Sciatic nerve (tissue), 2 donors: ENCODE measurements at places on chromosomes 6 and 20. TPM values are rescaled to one million over a fixed set of nuclear protein-coding genes. Genes with fewer than 3 reads are reported as not detected.

DNA sequence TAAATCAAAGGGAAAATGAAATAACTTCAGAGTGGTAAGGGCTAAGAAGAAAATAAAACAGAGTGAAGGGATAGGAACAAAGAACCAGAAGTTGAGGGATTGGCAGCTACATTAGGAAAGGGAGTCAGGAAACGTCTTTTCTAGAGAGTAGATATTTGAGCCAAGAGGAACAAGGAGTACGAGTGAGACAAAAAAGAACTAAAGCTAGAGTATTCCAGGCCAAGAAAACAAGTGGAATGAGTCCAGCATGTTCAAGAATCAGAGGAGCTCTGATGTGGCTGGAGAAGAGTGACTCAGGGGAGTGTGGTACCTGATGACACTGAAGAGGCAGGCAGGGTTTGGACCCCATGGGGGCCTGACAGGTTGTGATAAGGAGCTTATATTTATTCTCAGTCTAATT lies 66.3 kb downstream of the CEP162 start:
- no peak for DNase-seq

DNA sequence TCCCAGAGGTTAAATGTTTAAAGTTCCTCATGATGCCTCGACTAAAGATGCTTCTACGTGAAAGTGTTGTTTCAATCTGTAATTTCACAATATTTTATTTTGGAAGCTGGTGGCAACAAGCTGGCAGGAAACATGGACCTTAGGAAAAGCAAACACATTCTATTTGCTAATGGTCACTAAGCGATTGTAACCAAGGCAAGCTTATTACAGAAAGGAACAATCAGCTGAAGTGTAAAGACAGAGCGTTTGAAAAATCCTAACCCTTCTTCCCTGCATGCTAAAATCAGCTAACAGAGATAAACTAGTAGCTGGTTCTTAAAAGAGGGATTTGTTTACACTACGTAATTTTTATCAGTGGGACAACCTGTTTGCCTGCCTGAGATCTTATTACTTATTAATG lies 50.0 kb downstream of the IL20RA start:
- DNase-seq = no peak

DNA sequence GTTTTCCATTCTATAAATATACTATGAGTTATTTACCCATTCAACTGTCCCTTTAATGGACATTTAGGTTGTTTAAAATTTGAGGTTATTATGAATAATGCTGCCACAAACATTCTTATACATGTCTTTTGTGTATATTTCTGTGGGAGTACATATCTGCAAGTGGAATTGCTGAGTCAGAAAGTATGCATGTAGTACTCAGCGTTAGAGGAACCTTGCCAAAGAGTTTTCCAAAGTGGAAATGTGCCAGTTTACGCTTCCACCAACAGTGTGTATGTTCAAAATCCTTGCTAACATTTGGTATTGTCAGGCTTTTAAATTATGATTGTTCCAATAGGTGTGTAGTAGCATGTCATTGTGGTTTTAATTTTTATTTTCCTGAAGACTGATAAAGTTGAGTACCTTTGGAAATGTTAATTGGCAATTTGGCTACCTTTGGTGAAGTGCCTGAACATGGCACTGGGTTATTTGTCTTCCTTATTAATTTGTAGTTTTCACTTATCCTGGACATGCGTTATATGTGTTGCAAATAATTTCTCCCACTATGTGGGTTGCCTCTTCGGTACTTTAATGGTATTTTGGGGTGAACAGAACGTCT lies 341.2 kb downstream of the CD83 start:
- DNase-seq = no peak

GRCh38 chr20:33251496-33251895 lies 15.7 kb downstream of the BPIFA1 start:
- no peak for DNase-seq

GRCh38 chr6:124765280-124765679 lies 197.0 kb upstream of the RNF217 start:
- DNase-seq = no peak

- DNase-seq = no peak
Observed at GRCh38 chr6:132498638-132499037, 14.3 kb downstream of the STX7 start.

DNA sequence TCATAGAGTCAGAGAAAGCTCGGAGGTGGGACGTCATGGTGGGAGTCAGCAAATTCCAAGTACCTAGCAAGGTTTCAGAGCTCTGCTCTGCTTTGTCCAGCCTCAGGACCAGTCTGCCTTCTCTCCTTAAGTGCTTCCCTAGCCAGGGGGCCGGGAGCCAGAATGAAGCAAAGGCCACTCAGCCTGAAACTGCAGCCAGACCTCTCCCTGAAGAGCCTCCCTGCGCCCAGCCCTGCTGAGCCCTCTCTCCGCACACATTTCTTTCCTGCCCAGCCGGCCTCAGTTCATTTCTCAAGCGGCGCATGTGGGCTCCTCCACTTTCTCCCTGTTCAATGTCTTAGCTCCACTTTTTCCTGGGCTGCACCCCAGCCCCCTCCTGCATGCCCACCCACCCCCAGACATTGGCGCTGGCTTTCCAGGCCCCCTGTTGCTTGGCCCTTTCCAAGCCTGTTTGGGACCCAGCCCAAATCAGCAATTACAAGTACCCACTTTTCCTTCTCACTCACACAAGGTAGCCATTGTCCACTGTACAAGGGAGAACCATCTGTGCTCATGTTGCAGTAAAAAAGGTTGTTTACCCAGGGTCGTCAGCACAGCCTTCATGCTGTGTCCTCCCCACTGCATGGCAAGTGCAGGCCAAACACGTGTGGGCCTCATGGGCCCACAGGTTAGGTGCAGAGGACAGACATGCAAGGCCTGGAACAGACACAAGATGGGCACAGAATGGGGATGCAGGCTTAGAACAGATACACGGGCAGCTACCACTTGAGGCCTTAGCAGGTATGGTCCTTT lies 147.1 kb downstream of the MRPL14 start:
- DNase-seq = peak; percentile 64

The GNAS-AS1 gene
- 1.5 TPM for total RNA-seq

The FERMT1 gene
- 3.5 TPM for total RNA-seq

The CFB gene
- 72.6 TPM for total RNA-seq
